ENCODE measurements at places on chromosomes 12 and 14.

DNA sequence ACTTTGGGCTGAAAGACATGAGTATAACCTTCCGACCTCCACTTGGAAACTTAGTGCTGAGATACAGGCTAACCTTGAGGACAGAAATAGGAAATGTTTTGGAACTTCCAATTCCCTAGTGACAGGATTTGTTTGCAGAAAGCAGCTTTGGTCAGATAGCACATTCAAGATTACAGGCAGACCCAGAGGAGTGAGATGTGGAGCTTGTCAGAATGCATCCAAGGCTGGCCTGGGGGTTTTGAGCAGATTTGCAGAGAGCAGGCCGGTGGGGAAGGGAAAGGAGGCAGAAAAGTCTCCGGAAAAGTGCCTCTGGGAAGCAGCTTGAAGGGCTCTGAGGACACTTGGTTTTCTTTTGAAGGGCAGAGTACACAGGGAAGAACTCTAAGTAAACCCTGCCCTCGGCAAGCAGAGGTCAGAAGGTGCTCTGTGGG, 180.3 kb downstream of the ETV6 start:
- DNase-seq, result no peak

DNA sequence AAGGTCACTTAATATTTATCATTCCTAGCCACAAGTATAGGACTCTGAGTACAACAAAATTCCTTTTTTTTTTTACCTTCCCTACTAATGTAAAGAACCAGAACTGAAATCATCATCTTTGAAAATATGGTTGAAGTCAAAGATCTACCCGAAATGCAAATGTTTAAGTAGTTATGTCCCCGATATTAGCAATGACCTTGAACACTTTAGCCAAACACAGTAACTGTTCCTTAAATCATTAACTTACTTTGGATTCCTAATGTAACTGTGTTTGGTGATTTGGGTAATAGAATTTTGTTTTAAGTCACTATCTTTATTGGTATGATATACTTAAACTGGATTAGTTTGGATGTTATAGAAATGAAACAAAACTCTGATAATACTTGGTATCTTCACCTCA, 14.4 kb downstream of the ITPR2 start:
- DNase-seq, result no peak

- DNase-seq, result no peak
Observed at GRCh38 chr14:68230950-68231717, 411.6 kb downstream of the RAD51B start.

DNA sequence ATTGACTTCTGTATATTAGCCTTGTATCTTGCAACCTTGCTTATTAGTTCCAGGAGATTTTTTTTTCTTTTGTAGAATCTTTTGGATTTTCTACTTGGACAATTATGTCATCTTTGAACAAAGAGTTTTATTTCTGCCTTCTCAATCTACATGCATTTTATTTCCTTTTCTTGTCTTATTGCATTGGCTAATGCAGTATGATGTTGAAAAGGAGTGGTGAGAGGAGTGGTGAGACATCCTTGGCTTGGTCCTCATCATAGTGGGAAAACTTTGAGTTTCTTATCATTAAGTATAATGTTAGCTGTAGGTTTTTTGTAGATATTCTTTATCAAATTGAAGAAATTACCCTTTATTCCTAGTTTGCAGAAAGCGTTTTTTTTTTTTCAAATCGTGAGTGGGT, 80.6 kb downstream of the RFX4 start:
- DNase-seq, result no peak

DNA sequence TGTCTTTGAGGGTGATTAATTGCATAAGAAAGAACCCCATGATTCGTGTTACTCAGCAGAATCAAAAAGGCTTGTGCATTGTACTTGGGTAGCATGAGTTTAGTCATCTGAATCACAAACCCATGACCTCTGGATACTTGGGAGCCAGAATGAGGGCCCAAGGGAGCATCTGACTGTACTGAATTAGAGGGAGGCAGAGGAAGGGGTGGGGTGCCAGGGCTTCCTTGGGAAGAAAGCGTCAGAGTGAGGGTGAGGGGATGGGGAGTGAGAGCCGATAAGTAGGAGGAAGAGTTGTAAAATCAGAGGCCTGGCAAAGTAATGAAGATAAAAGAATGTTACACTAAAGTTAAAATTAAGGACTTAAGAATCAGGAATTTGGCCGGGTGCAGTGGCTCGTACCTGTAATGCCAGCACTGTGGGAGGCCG, 29.8 kb downstream of the GPRC5D start:
- no peak for DNase-seq
